Activated CD8-positive, alpha-beta memory T cell treated with anti-CD3 and anti-CD28 coated beads, Interleukin-2, amount 10 ng/mL, durations not matched to agents 7 days and 5 days (primary cell): ENCODE measurements at places on chromosomes 5 and 9.

GRCh38 chr9:135567311-135567710 is 5.8 kb downstream of the PAEP start:
- no peak for DNase-seq

DNA sequence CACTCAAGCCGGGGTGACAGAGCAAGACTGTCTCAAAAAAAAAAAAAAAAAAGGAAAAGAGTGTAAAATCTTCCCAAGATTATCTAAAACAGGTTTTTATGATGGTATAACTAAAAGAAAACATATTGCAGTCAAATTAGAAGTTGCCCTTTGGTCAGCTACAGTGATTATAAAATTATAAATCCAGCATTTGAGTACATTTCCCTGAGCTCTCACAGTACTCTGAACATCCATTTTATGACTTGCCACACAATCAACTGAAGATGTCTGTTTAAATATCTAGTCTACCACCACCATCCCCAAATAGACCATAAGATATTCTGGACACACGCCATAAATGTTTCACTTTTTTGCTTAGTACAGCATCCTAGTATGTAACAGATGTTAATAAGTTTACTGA is 77.0 kb downstream of the CSF2 start:
- no peak for DNase-seq

- DNase-seq: no peak
These were observed 45.2 kb downstream of the PIP5K1B start for GRCh38 chr9:68750255-68750654.

GRCh38 chr5:27011274-27011673 is 27.1 kb downstream of the CDH9 start:
- DNase-seq: no peak

GRCh38 chr9:121741228-121741918 is 89.9 kb downstream of the DAB2IP start:
- DNase-seq: no peak

- DNase-seq: no peak
These were observed 9.7 kb upstream of the CEL start for GRCh38 chr9:133051966-133052539.

GRCh38 chr5:140321796-140322195 is 18.9 kb upstream of the PFDN1 start:
- DNase-seq: no peak

DNA sequence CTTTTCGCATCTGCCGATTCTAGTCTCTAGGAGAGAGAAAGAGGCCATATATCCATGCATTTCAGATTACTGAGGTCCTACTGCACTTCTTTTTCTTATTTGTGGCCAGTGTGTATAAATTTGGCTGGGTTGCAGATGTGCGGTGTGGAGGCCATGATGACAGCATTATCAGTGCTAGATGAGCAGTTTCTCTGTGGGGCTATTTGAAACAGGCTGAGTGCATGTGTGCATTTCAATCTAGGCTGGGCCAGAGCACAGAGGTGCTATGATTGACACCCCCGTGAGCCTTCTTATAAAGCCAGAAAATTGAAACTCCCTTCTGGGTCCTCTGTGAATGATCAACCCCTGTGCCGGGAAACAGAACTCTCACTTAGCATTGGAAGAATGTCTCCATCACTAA is 70.0 kb downstream of the TMEM252 start:
- no peak for DNase-seq

GRCh38 chr5:73030995-73031394 is 75.2 kb downstream of the FCHO2 start:
- DNase-seq: no peak

DNA sequence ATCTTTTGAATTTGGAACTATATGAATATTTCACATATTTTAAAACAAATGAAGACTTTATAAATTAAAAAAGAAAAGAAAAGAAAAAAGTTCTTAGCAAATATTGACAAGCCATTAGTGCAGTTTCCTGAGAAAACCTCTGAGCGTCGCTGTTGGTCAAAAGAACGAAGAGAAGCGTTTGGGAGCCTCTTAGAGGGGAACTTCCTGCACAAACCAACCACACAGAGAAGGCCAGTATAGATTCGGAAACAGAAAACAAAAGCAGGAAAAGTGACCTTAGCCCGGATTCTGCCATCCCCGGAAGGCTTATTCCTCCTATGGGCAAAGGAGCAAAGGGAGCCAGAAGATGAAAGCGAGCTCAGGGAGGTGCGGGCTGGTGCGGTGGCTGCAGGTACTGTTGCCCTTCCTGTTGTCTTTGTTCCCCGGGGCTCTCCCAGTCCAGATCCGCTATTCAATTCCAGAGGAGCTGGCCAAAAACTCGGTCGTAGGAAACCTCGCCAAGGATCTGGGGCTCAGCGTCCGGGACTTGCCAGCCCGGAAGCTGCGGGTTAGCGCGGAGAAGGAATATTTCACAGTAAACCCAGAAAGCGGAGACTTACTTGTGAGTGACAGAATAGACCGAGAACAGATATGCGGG is at the start of gene PCDHGB2:
Gene PCDHGB2, plus strand, starts transcription at position 205 of the 637 bp plus-strand sequence. Its CDS starts 142 bp downstream, at position 347.
- no peak for DNase-seq

DNA sequence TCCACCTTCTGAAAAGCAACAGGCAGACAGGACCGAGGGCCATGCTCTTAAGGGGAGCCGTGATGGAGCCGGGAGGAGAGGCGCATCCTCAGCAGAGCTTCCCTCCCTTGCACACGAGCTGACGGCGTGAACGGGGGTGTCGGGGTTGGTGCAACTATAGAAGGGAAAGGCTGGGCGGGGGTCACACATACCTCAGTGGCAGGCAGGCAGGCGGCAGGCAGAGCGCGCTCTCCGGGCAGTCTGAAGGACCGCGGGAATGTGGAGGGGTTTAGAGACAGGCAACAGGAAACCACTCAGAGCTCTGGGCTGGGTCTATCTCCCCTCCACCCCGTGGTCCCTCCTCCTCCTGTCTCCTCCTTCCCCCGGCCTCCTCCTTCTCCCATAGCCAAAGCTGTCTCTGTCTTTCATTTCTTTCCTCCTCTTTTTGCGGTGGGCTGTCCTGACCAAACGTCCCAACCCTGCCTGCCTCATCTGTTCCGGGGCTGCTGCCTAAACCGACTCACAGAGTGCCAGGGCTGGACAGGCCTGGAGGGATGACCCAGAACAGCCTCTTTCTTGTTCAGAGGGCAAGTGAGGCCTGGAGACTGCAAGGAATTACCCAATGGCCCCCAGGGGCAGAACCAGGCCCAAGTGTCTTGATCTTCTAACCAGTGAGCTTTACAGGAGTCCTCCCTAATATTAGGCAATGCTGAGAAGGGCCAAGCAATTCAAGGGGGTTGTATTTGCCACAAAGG is at the start of gene SPARC:
Gene SPARC, minus strand, starts transcription at position 242 of the 734 bp plus-strand sequence. CDS start 10,727 bp downstream, outside the sequence.
- no peak for DNase-seq

GRCh38 chr9:127767909-127768331 is 10.5 kb downstream of the SH2D3C start:
- DNase-seq: no peak

DNA sequence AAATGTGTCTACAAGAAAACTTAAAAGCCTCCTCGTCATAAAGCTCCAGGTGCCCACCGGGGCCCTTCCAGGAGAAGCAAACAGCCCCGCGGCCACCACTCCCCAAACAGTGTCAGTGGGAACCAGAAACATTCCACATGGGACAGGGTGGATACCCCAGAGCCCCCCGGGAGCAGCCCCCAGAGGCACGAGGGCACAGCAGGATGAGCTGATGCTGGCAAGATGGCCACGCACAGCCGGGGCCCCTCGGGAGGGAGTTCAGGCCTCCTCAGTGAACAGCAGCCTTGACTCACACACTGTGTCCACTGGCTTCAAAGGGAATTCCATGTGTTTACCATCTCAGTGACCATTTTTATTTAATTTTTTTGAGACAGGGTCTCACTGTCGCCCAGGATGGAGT is 10.5 kb downstream of the EXD3 start:
- DNase-seq: no peak

- no peak for DNase-seq
These were observed 1.7 kb downstream of the FBP2 start for GRCh38 chr9:94591876-94592275.

GRCh38 chr5:178350361-178351220 is 118.0 kb upstream of the PHYKPL start:
- no peak for DNase-seq

DNA sequence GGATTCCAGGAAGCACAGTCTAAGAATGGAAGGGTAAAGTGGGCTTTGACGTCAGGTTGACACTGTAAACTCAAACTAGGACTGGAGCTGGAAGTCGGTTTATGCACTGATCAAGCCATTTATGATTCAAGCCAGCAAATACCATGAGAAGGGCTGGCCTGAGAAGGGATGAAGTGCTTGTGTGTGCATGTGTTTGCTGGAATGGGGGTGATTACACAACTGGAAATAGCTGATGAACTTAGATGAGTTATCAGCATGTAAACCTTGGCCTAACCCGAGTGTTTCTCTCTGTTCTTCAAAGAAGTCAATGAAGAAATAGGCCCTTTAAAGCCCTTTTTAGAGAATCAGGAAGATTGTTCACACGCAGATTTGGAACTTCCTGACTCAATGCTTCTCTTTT is 287.6 kb downstream of the RFX3 start:
- no peak for DNase-seq

DNA sequence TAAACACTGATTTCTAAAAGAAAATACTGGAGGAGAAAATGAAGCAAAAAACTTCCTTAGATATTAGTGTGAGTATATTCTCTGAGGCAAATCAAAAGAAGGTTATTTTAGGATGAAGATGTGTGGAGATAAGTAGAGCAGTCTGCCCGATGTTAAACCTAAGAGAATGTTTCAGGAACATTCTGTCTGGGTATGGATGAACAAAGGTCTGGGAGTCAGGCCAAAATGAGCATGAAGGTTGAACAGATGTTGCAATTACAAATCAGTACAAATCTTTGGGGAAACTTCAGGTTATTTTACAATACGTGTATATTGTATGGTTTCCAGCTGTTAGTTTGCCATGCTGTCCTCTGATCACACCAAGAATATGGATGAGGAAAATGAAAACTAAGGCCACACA is 14.4 kb upstream of the CEP78 start:
- DNase-seq: no peak

DNA sequence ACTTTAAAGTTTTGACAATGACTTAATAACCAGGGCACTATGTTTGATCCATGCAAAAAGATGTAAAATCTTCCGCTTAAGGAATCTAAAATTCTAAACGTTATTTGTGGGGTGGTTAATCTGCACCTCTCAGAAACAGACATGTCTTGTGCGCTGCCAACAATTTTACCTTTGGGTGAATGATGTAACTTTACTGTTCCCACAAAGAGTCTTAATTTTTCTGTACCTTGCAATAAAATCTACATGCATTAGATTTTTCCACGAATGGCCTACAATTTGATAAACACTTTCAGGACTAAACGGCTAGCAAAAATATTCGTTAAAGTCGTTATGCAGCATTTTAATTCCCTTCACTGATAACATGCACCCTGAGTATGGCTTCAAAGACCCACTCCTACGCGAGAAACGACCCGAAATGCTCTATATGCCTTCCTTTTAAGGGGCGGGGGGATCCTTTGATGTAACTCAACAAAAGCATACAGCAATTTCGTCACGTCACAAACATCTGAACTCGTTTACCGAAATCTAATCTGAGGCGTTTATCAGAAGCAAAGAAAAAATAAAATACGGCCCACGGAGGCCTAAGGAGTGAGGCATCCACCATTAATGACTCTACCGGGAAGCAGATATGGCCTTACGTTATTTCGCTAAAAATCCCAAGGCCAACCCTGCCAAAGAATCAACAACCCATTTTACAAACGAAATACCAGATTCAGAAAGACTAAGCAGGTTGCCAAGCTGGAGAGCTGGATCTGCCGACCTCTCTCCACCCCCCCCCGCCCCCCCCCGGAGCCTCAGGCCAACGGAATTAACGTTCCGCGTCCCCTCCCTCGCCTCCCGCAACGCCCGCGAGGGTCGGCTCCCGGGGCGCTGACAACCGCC is 621 bp downstream of the AK6 start:
- peak; percentile 40 for DNase-seq

- DNase-seq: no peak
These were observed 72.5 kb downstream of the ACTL7B start for GRCh38 chr9:108783326-108783725.

GRCh38 chr9:110327716-110328115 is 9.9 kb downstream of the TXNDC8 start:
- DNase-seq: no peak

DNA sequence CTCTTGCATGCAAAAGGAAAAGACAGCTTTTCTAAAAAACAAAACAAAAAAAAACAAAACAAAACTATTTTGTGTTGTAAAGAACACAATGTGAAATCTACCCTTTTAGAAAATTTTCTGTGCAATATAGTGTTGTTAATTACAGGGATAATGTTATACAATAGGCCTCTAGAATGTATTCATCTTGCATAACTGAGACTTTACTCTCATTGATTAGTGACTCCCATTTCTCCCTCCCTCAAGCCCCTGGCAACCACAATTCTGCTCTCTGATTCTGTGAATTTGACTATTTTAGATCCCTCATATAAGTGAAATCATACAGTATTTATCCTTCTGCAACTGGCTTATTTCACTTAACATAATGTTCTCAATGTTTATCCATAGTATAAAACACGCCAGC is 234.1 kb downstream of the TMEM161B start:
- no peak for DNase-seq

DNA sequence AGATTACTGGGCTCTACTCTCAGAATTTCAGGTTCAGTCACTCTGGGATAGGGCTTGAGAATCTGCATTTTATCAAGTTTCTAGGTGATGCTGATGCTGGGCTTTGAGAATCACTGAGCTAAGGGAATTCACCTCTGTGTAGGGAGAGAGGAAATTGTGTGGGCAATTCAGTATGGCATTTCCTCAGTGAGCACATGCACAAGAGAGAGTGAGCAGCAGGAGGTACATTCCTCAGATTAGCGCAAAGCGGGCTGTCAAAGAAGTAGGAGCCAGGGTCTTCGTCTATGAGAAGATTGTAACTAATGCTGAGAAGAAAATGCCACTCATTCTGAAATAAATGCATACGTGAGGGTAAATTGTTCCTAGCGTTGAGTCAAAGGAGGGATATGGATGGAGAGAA is 175.9 kb downstream of the KIF4B start:
- no peak for DNase-seq

GRCh38 chr9:108800632-108801099 is 55.1 kb downstream of the ACTL7B start:
- DNase-seq: no peak

GRCh38 chr5:59684388-59685190 is 208.9 kb downstream of the PDE4D start:
- DNase-seq: no peak

GRCh38 chr9:22216730-22217172 is 207.6 kb upstream of the CDKN2B start:
- DNase-seq: no peak
